Esophagus squamous epithelium (tissue), 5 donors: ENCODE measurements at places on chromosomes 16 and 17.

DNA sequence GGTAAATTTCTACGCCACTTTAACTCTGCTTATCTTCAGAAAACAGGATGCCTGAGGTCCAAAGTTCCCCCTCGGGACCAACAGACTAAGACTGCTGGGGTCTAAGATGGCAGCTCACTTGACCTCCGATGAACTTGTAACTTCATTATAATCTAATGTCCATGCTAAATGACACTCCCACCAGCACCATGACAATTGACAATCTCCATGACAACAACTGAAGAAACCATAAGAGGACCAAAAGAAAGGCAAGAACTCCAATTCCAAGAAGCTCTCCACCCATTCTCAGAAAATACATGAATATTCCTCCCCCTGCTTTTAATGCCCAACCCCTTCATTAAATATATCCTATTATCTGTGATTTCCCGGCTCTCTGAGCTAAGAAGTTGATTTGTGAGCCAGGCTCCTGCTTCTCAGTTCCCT, 7.5 kb downstream of the CCL4 start:
- DNase-seq = no peak

GRCh38 chr16:66872943-66873684, 7.2 kb upstream of the PDP2 start:
- peak; percentile 57 for DNase-seq

DNA sequence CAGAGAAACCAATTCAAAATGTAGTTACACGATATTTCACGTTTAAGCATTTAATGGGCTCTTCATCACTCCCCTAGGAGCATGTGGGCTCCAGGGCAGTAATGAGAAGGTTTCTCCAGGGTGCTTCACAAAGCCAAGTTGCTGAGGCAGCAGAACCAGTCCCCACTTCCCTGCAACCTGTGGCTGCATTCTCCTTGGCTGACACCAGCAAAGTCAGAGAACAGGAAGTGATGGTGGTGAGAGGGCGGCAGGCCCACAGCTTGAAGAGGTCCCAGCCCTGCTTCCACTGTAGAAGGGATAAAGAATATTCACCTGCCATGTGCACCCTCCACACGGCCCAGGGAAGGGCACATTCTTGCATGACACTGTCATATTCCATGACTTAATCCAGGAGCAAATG, 133.2 kb downstream of the CBLN1 start:
- DNase-seq = no peak

GRCh38 chr17:6555331-6556120, 829 bp downstream of the PITPNM3 start:
- DNase-seq = no peak

- DNase-seq = no peak
These were observed 72.2 kb downstream of the RPGRIP1L start for GRCh38 chr16:53631236-53632025.

DNA sequence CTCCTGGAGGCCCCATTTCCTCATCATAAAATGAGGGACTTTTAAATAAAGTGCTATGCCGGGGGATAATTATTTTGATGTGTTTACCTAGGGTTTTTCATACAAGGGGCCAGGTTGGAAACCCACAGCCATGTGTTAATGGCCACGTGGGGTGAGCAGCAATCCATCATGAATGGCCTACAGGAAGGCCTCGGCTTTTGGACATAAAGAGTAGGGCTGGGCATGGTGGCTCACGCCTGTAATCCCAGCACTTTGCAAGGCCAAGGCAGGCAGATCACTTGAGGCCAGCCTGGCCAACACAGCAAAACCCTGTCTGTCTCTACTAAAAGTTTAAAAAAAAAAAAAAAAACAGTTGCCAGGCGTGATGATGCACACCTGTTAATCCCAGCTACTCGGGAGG, 40.3 kb downstream of the MEAK7 start:
- no peak for DNase-seq

GRCh38 chr17:38442548-38442947, 14.3 kb downstream of the ARHGAP23 start:
- no peak for DNase-seq

- no peak for DNase-seq
These were observed 759 bp downstream of the UBE2O start for GRCh38 chr17:76452127-76452659.

- peak; percentile 19 for DNase-seq
These were observed 14.0 kb downstream of the COPZ2 start for GRCh38 chr17:48023400-48024148.

- no peak for DNase-seq
These were observed 5.1 kb downstream of the LDHD start for GRCh38 chr16:75111514-75111940.

DNA sequence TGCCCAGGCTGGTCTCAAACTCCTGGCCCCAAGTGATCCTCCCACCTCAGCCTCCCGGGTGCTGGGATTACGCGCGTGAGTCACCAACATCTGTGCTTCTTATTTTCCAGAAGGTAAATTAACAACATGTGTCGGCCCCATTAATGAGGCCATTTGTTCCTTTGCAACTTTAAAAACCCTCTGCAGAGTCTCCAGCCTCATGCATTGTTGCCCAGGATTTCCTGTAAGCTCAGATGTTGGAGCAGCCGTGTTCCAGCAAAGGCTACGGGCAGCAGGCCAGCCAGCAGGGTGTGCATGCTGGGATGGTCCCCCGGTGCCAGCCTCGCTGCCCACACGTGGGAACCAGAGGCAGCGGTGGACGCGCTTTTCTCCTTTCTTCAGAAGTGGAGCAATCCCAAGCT, 19.1 kb upstream of the HEXD start:
- no peak for DNase-seq

- no peak for DNase-seq
These were observed 4.7 kb downstream of the NAGPA start for GRCh38 chr16:5028950-5029475.

DNA sequence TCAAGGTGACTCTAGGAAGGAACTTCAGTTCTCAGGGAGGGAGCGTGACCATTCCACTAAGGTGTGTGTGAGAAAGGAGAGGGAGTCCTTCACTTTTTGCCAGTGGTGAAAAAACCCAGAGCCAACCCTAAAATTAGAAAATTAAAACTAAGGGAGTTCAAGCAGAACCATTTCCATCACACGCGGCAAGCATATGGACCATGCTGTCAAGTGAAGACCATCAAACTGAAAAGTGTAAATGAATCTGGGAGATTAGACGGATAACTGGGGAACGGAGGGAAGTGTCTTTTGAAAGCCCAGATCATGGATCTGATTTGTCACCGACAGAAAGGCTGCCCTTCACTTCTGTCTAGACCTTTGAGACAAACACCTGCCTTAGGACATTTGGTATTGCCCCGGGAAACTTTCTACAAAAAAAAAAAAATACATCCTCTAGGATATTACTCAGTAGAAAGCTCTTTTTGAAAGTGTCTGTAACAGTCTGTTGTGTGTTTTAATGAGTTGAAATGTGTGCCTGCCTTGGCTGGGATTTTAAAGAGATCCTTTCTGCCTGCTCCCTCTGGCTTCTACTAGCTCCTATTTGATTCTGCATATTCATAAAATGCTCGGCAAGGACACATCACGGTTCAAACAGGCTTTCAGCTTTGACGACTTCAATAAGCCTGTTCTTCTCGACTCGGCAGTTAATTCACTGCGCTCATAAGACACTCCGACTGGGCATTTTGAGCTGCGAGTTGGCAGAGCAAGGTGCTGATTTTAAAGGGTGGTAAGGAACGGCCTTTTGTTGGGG, 81.4 kb upstream of the ERCC4 start:
- no peak for DNase-seq

GRCh38 chr17:75181608-75182318, 996 bp downstream of the SUMO2 start:
- DNase-seq = no peak

DNA sequence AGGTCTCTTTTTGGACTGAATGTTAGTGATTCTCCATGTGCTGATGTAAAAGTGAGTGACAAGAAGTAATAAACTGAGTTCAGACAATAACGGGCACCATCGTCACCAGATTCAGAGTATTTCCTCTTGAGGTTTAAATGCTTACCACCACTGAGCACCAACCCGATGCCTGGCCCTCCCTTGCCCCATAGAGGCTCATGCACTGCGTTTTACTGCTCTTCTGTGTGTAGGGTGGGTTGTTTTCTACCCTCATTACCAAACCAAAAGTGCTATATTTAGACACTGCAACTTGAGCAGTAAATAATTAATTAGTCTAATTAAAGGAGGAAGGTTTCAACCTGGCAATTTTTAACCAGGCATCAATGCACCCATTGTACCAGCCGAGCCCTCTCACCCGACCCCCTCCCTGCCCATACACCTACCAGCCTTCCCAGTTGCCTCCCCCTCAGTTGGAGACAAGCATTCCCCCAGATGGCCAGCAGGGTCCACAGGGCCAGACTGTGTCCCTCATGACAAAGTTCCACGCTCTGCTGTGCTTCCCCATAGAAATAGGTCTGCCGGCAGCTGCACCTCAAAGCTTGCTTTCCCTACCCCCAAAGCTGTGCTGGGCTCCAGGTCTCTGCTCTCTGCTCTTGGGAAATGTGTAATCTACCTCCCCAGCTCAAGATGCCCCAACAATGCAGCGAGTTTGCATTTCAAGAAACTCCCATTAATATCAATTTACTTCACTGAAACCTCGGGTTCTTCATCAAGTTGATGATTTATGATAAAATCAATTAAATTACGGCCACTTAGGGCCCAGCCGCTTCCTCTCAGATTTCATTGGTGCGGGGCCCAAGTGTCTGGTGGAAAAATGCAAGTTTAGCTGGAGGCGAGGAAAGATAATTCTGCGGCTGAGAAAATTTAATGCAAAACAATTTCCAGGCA, 16.0 kb downstream of the HOXB4 start:
- no peak for DNase-seq

DNA sequence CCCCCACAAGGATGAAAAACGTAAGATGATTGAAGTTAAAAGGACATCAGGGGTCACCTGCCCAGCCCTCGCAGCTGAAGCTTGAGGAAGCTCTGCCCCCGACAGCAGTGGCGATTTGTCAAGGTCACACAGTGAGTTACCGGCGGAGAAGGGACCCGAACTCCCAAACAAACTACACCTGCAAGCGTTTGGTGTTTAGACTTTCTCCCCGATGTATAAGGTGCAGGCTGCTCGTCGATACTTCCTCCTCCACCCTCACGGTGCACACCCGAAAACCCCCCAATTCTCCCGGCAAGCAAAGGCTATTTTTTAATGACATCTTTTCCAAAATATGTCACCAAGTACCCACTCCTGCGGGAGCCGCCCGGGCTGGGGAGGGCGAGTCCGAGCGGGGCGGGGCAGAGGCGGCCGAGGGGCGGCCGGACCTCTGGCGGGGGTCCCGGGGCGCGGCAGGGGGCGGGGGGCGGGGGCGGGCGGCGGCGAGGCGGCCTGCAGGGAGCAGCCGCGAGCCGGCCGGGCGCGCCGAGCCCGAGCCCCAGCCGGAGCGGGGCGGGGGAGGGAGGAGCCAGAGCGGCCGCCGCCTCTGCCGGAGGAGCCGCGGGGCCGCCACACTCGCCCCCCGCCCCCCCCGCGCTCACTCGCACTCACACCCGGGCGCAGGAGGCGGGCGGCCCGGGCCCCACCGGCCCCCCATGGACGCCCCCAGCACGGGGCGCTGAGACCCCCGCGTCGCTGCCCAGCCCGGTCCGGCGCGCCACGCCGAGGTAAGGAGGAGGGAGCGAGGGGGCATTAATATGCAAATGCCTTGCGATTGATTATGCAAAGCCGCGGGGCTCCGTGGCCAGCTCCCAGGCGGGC, at the start of gene THRA:
Gene THRA, plus strand, starts transcription at position 637 of the 858 bp plus-strand sequence. CDS start 11,524 bp downstream, outside the sequence.
- no peak for DNase-seq

DNA sequence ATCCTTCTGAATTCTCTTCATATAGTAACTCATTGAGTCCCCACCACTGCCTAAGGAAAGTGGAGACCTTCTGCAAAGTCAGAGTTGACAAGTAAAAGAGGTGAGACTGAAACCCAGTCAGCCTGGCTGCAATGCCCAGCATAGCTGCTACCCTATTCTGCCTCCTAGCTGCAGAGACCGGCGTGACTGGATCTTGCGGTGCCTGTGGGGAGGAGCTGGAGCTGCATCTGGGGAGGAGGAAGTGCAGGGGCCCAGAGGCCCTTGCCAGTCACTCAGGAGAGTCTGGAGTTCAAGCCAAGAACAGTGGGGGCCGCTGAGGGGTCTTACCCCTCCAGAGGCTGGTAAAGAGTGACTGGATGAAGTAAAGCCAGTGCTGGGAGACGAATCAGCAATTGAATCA, 35.0 kb upstream of the ZNF423 start:
- no peak for DNase-seq

DNA sequence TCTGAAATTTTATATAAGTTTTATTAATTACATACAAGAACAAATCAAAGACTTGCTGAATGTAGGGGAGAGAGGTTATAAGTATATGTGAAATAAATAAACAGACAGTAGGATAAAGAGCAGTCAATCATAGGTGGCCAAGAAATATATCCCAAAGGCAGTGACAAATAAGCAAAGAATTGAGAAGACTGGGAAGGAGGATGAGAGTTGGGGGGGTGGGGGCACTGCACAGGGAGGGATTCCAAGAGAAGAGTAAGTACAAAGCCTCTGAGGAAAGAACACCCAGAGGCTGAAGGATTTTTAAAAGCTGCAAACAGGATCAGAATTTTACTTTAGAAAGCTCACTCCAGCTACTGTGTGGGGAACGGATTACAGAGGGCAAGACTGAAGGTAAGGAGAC, 2.8 kb downstream of the PELP1 start:
- DNase-seq = no peak

DNA sequence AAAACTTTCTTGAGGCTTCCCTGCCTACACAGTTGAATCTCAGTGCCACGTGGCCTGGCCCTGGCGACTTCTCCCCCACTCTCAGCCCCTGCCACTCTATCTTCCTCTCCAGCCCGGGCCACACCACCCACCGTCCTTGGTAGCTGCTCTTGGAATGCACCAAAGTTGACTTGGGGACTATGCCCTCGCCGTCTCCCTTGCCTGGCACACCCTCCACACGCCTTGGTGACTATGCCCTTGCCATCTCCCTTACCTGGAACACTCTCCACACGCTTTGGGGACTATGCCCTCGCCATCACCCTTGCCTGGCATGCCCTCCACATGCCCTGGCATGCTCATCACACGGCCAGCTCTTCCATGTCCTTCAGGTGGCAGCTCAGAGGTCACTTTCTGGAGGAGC, 15.5 kb upstream of the TVP23A start:
- DNase-seq = no peak

- DNase-seq = no peak
These were observed 16.0 kb upstream of the OR1F1 start for GRCh38 chr16:3171855-3172593.

- DNase-seq = no peak
These were observed 16.1 kb downstream of the NUDT16L1 start for GRCh38 chr16:4709481-4709880.
